ENCODE measurements at places on chromosomes 4 and X. TPM values are rescaled to one million over a fixed set of nuclear protein-coding genes. Genes with fewer than 3 reads are reported as not detected.

FDCSP gene
- not detected for total RNA-seq

LINC00632 gene
- total RNA-seq, result 1.2 TPM

GEMIN8 gene
- 16.2 TPM for total RNA-seq

ZFYVE28 gene
- total RNA-seq, result 1.3 TPM

ZNF81 gene
- 1.3 TPM for total RNA-seq

FAM9C gene
- total RNA-seq, result not detected
